ENCODE measurements at places on chromosomes 6 and 20.

DNA sequence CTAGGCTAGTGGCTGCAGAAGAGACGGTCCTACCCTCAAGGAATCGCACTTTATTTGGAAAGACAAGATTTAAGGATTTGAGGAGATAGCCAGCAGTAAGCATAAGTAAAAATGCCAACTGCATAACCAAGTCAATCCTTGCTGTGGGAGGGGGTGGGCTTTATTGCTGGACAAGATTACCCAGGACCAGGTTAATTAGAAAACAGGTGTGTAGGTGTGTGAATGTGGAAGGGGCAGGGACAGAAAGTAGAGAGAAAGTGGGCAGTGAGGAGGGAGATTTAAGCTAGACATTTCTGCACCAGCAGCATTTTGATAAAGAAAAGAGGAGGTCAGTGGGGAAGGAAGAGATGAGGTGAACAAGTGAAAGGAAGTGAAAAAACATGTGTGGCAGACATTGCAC is 89.7 kb upstream of the OGFRL1 start:
- DNase-seq: no peak

DNA sequence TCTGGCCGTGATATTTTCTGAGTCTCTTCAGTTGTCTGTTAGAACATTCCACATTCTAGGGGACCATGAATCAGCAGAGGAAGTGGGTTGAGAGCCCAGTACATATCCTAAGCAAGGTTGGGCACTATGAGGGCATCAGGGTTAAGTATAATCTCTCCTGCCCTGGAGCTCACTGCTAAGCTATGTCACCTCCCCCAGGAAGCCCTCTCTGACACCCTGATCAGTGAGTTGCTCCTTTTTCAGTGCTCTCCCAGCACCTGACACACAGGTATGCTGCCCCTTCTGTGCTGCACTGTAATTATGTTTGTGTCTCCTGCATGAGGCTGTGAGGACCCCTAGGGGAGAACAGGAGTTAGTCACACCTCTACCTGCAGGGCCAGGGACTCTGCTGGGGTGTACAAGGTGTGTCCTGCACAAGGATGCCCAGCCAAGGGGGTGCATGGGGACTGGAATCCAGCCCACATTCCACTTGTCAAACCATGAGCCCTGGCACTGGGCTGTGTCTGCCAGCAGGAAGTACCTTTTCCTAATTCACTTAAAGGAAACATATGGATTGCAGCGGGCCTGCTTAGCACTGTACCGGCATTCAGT is 3.9 kb downstream of the RAB44 start:
- DNase-seq: no peak

DNA sequence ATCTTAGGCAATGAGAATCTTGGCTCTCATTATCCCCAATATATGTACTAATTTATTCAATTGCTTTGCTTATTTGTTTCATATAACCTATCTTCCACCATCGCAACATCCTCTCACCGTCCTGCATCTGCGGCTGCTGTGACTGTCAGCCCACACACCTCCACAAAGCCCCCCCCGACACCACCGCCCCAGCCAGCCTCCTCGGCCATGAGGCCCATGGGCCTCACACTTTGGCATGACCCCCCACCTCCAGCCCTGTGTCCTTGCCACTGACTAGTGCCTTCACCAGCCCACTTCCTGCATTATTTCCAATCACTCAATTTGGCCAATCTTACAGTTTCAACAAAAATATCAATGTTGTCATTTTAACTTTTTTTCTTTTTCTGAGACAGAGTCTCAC is 60.7 kb upstream of the TOX2 start:
- DNase-seq: no peak

DNA sequence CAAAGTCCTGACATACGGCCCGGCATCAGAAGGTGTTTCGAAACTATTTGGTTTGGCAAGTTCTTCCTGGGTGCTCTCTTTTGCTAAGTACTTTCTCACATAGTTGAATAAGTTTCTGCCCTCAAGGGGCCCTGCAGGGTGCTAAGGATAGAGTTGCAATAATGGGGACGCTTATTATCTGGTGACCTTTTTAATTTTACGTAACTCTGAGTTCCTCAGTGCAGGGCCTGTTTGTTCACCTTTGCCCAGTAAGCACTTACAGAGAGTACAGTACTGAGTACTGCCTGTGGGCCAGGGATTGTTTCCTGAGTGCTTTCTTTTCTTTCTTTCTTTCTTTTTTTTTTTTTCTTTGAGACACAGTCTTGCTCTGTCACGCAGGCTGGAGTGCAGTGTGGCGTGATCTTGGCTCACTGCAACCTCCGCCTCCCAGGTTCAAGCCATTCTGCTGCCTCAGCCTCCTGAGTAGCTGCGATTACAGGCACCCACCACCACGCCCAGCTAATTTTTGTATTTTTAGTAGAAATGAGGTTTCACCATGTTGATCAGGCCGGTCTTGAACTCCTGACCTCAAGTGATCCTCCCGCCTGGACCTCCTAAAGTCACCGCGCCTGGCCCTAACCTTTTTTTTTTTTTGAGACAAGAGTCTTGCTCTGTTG is 4.5 kb upstream of the PXMP4 start:
- no peak for DNase-seq
